ENCODE measurements at places on chromosomes 7 and 10.
A peak's percentile ranks its signal among the peaks of the same experiment; 100 is the strongest.

GRCh38 chr7:143455491-143455890 is 12.2 kb downstream of the TAS2R60 start:
- no peak for DNase-seq

DNA sequence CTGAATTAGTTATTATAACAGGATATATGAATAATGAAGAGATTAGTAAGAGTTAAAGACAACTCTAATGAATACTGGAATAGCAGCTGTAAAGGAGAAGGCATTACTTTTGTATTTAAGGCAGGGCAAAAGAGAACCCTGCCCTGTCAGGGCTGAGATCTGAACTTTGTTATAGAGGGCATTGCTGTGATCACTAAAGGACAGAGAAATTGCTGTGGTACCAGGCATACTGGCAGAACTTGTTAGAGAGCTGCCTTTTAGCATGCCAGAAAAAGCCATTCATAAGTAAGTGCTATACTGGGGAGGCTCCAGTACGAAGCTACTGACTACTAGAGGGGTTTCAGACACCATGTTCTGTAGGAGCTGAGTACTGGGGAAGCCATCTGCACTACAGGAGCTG is 481.8 kb downstream of the SEMA3D start:
- DNase-seq, result no peak

GRCh38 chr10:91347529-91347928 is 62.6 kb upstream of the HECTD2 start:
- no peak for DNase-seq

DNA sequence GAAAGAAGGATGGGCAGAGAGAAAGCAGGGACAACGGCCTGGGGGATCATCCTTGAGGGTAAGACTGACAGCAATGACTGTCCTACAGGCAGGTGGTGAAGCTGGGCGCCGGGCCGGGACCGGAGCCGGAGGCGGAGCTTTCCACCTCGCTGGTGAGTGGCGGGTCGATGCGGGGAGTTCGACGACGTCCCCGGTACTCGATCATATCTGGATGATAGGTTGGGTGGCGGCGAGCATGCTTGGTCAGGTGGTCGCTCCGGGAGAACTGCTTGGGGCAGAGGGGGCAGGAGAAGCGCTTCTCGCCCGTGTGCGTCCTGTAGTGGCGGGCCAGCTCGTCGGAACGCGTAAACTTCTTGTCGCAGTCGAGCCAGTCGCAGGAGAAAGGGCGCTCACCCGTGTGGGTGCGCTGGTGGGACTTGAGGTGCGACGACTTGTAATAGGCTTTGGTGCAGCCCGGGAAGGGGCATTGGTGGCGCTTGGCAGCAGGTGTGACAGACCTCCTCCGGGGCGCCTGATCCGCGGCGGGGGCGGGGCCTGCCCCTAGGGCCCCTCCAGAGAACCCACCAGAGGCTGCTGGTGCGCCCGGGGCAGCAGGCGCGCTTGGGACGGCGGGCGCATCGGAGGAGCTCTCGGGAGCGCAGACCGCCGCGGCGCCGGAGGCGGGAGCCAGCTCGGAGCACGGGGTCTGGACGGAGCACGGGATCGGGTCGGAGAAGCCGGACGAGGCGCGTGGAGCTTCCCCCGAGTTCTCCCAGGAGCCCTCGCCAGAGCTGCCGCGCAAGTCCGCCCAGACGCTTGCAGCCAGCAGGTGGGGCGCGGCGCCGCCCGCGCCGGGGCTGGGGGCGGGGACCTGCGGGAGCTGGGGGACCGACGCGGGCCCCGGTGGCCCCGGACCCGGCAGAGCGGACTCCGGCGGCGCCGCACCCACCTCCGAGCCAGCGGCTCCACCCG is 752 bp downstream of the KLF14 start:
- DNase-seq, result no peak

DNA sequence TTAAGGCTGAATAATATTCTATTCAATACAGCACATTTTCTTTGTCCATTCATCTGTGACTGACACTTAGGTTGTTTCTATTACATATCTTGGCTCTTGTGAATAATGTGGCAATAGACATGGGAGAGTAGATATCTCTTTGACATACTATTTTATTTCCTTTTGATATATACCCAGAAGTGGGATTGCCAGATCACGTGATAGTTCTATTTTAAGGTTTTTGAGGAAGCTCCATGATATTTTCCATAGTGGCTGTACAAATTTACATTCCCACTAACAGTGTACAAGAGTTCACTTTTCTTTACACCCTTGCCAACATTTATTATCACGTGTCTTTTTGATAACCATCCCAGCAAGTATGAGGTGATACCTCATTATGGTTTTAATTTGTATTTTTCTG is 1114.7 kb downstream of the CNTNAP2 start:
- DNase-seq, result no peak

DNA sequence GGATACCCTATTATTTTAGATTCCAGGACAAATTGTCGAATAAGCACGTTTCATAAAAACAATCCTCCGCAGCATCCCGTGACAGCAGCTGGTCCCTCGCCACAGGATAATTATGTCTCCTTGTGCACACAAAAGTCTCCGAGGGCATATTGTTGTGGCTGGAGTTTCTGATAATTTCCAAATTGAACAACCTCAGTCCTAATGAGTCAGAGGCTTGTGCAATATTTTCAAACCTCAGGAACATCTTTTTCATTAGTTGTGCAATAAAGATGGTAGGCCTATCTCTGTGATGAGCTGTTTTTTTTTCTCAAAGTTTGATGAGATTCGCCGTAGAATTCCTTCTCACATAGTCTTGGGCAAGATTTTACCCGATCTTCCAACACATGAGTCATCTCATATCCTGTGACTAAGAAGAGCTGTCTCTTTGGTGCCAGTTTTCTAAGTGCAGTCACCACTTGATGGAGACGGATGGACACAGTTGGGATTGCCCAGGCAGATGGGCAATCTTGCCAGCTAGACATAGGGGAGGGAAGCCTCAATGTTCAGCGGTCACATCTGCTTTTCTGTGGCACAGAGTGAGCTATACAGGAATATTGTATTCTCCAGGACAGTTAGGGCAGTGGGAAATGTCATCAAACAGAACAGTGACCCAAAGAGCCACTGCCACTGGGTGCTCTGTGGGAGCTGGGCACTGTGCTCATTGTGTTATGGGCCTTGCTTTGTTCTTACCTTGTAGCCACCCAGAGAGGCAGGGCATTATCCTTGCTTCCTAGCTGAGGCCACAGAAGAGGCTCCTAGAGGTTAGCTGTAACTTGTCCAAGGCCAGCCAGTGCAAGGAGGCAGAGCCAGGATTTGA is 7.8 kb downstream of the HTRA1 start:
- no peak for DNase-seq

- no peak for DNase-seq
These were observed 199.7 kb upstream of the VSTM2A start for GRCh38 chr7:54342458-54342857.

- no peak for DNase-seq
These were observed 322.1 kb downstream of the DNAJB6 start for GRCh38 chr7:157658851-157659412.

DNA sequence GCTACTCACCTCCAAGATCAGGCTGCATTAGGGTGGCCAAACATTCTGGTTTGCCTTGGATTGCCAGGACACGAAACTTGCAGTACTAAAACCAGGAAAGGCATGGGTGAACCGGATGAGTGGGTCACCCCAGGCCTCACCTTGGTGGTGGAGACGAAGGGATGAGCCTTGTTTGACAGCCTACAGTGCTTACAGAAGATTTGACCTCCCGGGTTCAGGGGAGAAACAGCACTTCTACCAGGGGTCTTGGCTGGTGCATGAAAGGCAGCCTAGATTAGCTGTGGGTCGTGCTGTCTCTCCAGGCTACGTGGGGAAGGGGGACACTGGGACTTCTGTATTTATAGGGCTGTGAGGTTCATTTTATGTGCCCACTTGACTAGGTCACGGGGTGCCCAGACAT is 469.8 kb downstream of the PLXNA4 start:
- DNase-seq, result no peak

- no peak for DNase-seq
These were observed 494.0 kb upstream of the POT1 start for GRCh38 chr7:125423458-125424155.

DNA sequence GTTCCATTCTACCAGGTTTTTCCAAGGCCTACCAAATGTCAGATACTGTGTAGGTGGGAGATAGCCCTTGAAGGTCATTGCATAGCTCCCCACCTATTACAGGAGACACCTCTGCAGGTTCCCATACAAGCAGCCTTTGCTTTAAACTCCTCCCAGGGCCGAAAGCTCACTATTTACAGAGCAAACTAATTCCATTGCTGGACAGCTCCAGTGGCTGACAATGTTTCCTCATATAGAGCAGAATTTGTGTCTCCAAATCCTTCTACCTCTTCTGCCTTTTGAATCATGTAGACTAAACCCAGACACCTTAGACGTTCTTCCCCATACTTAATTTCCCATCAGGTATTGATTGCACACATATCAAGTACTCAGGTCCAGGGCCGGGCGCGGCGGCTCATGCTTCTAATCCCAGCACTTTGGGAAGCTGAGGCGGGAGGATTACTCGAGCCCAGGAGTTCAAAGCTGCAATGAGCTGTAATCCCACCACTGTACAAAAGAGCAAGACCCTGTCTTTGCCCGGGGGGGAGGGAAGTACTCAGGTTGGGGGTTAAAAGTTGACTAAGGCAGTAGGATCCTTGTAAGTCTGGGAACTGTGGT is 2.1 kb downstream of the CNNM1 start:
- no peak for DNase-seq

DNA sequence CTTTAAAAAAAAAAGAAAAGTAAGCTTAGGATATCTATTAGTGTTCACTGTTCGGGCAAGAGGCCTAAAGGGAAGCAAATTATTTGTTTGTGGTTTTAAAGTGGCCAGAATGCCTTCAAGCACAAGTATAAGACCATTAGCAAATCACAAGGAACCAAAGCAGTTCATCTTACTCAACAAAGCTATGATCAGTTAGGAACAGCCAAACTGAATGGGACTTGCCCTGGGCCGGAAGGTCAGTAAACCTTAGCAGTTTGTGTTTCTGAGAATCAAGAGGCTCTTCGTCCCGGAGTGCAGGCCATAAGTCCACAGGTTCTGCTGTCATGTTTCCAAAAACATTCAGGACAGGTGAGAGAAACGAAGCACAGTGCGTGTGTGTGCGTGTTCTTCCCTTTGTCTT is 4.5 kb downstream of the FBXW4 start:
- no peak for DNase-seq

GRCh38 chr7:5528815-5529442 is 105.3 kb upstream of the TNRC18 start:
- no peak for DNase-seq

GRCh38 chr7:130213828-130214227 is 6.2 kb downstream of the SSMEM1 start:
- DNase-seq, result no peak

- DNase-seq, result no peak
These were observed 370.2 kb downstream of the NRG3 start for GRCh38 chr10:82245157-82245556.

DNA sequence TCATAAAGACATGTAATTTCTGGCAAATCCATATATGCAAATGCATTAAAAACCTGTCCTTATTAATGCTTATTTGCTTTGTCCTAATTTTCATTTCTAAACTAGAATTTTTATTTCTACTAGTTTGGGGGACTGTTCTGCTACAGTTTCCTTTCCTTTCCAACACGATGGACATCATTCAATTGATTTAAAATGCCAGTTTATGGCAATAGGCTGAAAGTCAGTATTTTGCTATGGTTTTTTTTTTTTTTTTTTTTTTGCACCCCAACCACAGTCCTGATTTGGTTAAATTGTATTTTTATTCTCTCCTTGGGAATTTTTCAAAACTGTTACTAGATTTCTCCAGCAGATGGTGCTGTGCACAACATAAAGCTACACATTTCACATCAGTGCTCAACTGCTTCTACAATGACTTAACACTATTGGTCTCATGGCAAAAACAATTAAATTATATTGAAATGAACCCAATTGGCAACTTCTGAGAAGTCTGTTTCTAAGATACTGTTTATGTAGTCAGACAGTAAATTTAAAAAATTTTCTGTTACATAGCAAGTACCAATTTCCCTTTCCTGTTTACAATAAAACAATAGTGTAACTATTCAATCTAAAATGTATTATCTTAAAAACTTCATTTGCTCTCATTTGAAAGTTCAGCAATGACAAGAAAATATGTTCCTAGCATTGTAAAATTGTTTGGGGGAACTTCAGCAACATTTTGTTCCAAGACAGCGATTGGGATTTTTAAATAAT is 193.8 kb upstream of the CCDC6 start:
- no peak for DNase-seq

DNA sequence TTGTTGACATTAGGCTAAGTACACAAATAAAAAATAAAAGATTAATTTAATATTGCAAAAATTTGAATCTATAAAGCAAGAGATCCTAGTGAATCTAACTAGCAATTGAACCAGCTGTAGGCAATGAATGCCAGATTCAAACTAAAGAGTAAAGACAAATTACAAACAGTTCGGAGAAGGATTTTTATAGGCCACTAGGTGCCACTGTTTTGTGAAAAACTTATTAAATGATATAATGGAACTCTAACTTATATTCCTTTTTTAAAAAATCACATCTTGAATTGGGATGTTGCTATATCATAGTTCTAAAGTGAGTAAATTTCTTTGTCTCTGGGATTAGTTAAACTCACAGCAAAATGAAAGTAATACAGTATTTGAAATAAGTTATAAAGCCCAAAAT is 39.1 kb upstream of the GNAI1 start:
- DNase-seq, result no peak

GRCh38 chr7:99791021-99791420 is 7.0 kb upstream of the CYP3A4 start:
- DNase-seq, result no peak

DNA sequence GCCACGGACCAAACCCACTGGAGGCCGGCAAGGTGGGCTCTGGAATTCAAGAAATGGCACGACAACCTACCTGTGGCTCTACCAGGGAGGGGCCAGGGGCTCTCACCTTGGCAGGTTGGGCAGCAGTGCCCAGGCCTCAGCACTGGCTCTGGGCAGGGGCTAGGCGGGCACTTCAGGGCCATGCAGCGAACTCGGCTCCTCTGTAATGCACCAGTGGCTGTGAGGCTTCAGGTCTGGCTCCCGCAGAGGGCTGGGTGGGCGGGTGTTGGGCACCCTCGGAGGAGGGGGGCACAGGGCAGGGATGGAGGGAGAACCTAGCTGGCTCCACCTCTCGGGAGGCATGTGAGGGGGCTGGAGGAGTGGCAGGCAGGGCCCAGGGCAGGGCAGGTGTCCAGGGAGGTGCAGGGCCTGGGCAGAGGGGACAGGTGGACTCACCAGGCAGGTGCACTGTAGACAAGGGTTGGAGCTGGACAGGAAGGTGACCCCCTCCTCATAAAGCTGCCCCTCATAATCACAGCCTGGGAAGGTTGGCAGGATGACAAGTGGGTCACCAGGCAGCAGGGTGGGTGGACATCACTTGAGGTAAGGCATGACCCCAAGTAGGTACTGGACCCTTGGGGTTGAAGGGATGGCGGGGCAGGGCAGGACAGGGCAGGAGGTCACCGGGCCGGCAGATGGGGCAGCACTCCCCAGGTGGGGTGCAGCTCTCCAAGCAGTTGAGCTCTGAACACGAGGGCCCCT is 6.7 kb downstream of the KCP start:
- no peak for DNase-seq

GRCh38 chr10:93554760-93555432 is 11.6 kb upstream of the FFAR4 start:
- peak; percentile 70 for DNase-seq
